ENCODE measurements at places on chromosomes 1 and 21.

DNA sequence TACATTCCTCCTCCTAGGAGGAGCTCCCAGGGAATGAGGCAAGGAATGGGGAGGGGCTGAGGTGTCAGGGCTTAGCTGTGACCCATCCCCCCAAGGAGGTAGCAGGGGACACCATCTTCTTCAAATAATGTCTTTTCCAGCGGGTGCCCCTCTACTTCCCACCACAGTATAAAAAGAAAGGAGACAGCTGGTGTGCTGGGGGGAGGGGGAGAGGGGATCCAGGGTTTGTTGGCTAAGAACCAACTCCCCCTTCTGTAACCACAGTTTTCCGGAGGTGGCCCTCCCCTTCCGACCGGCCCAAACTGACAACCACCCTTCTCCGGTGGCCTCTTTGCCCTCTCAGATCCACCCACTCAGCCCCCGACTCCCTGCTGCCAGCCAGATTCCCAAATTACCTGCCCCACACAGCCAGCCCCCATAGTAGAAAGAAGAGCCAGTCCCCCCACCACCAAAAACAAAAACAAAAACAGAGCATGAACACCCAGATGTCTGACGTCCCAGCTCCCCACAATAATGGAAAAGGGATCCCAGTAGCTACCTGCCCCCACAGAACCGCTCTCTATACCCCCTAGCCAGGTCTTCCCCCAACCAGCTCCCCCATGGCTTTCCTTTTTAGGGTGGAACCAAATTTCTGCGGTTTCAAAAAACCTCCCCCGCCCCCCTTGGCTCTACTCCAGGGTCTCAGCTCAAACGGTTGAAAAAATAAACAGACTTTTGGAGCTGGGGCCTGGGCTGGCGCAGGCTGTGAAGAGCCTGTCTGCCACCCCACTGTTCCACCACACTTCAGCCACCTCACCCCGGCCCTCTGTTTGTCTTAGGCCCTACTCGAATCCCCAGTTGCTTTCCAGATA, 2.1 kb downstream of the ARHGEF2 start:
- DNase-seq, result no peak

GRCh38 chr1:17744666-17745478, 10.3 kb upstream of the ACTL8 start:
- no peak for DNase-seq

- no peak for DNase-seq
Measured at GRCh38 chr1:173056365-173056764, 5.6 kb upstream of the TNFSF18 start.

- no peak for DNase-seq
Measured at GRCh38 chr1:175527773-175528172, 215.6 kb downstream of the TNR start.

- DNase-seq, result no peak
Measured at GRCh38 chr1:173573596-173573995, 29.3 kb downstream of the SLC9C2 start.

DNA sequence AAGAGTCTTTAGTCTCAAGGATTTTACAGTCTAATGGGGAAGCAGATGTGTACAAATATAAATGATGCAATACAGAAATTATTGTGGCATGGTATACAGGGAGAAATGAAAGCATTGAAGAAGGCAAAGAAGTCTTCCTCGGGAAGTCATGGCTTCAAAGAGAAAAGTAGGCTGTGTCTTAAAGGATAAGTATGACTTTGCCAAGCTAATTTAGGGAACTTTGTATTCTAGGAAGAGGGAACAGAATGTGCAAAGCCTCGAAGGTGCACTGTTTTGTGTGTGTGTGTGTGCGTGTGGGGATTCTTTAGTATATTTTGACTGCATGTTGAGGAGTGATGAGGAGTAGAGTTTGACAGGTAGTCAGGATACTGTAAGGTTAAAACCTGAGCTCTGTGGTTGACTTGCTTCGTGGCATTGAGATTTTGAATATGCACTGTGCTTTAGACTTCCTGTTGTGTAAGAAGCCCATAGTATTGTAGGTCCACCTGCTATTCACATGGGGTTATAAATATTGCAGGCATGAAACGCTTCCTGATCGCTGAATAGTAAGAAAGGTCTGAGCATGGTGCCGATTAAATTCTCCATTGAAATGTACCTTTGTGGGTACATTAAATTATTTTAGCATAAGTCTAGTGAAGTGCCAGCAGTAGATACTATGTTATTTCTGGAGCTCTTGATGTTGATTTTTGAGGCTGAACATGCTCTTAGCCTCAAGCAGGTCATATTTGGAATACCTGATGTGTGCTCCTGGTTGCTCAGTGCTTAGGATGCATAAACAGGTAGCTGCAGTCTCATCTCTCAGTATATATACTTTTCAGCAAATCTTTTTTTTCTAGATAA, 8.0 kb downstream of the SMAP2 start:
- no peak for DNase-seq

Measured in D721Med (cell line).